Cortex of kidney (tissue), 1 donor: ENCODE measurements at places on chromosomes 1 and 21.

- no peak for DNase-seq
These were observed 70.4 kb downstream of the DDR2 start for GRCh38 chr1:162702628-162703027.

DNA sequence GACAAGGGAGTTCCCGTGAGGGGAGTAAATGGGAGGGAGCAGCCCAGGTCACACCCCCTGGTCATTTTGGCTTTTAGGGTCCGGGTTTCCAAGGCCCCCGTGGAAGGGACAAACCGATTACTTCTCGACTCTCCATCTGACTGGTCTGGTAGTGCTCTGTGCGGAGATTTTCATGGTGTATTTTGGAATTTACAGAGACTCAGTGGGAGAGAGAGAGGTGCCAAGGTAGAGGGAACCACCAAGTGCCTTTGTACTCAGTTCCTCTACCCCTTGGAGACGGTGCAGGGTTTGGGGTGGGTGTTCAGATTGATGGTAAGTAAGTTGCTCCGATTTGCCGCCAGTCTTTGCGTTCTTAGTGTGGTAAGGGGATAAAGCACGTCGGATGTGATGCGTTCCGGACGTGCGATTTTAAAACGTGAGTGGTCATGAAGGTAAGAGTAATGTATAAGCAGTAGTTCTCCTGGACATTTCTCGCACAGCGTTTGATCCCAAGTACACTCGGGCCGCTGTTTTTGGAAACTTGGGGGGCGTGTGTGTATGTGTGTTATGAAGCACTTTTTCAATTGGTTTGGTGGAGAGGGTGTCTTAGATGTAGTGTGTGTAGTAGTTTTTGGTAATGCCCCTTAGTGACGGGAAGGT lies 682 bp downstream of the SUCO start:
- no peak for DNase-seq

DNA sequence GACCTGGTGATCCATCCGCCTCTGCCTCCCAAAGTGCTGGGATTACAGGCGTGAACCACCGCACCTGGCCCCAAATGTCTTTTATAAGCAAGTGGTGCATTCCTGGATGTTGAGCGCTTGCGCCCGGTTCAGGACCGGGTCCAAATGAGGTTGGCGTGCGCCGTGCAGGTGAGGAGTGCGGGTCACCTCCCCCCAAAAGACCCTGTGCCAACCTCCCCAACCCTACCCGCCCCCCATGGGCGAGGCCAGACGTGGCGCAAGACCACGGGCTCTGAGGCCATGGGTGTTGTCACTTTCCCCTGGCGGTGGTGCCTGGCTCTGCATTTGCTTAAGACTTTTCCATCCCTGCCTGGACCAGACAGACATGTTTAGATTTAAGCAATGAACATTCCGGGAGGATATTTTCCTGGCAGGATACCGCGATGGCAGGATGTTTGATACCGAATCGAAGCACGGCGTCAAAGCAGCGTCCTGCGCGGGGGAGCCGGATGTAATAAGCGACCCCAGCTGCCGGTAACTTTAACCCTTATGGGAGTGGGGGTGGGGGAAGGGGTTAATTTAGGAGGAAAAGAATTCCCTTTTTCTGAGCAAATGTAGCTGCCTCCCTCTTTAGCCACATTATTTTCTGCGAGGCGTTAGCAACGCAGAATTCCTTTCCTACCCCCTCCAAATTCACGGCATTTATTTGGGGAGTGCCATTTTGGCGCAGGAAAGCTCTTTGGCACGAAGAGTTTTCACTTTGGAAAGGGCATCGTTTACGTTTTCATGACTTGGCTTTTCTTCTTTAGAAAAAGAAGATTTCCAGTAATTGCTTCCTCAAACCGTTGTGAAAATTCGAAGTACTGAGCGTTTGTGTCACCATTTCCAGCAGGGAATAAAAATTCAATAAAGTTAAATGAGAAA lies 27.8 kb upstream of the RNF187 start:
- no peak for DNase-seq

GRCh38 chr1:8551613-8552489 lies 233.9 kb downstream of the SLC45A1 start:
- DNase-seq, result no peak

- no peak for DNase-seq
These were observed 36.2 kb downstream of the SGIP1 start for GRCh38 chr1:66570196-66570595.

DNA sequence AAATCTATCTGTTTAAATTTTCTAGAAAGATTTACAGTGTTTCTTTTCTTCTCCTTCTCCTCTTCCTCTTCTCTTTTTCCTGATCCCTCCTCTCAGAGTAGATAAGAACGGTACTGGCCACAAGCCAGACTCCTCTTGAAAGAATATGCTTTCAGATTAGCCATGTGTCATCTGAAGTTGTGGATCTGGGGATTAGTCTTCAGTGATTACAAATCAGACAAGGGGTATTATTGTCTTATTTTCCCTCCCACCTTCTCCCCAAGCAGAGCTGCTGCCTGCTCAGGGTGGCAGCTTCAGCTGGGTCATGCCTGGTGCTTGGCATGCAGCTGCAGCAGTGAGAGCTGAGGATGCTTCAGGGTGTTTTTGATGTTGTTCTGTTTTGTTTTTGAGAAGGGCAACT lies 42.7 kb downstream of the SGIP1 start:
- no peak for DNase-seq

GRCh38 chr21:42579456-42580075 lies 65.9 kb downstream of the SLC37A1 start:
- no peak for DNase-seq

- no peak for DNase-seq
These were observed 66.0 kb downstream of the XCL2 start for GRCh38 chr1:168477792-168478191.

DNA sequence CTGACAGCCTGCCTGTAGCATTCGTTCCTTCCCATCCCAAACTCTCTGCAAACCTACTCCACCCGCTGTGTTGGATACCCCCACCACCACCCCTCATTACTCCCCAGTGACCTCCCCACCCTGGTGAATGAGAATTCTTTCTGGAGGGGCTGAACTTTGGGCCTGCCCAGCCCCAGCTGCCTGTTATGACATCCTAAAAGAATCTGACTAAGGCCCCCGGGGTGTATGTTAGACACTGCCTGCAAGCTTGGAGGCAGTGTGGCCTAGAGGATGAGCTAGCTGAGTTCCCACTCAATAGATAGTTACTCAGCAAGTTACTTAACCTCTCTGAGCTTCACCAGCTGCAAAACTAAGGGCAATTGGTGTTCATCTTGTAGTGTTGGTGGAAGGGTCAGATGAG lies 110.2 kb upstream of the FGGY start:
- no peak for DNase-seq

DNA sequence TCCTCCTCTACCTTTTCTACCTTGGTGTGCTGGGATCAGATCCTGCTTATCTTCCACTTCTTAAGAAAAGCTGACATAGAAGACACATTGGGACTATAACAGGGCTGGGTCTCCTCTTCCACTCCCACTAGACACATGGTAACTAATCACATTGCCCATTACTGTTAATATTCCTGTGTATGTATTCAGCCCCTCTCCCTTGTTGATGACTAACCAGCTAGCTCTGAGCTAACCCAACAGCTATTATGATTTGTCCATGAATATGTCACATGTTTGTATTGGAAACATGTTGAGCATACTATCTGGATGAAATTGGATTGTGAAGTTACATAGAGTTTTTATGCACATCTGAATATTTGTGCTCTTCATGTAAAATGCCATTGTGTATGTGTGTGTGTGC lies 52.9 kb downstream of the MPZL1 start:
- DNase-seq, result no peak

DNA sequence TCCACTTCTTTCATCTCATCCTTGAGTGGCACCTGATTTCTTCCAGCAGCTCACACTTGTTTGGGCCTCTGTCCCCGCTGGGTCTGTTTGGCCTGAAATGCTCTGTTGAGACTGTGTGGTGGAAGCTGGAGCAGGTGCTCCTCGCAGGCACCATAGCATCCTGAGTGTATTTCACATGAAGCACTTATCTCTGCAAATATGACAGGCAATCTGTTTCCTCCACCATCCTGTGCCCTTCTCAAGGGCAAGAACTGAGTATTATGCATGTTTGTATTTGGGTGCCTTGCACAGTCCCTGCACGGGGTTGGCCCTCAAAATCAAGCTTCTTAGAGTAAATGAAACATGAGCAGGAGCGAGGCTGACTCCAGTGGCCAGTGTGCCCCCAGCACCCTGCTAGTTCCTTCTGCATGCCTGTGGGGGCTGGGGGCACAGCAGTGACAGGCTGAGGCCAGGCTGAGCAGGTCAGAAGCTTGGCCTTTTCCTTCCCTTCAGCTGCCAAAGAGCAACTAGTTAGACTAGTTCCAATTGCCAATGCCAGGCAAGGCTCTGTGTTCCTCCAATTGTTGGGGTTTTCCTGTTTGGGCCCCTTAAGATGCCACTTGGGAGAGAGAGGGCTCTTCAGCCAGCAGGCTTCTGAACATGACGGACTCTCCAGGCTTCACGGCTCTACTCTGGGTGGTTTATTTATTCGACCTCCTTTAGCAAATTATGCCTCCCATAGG lies 129.6 kb upstream of the ATP1A1 start:
- DNase-seq, result no peak

GRCh38 chr1:15158506-15159165 lies 5.1 kb downstream of the TMEM51 start:
- no peak for DNase-seq

GRCh38 chr1:67689267-67690017 lies 4.4 kb downstream of the GADD45A start:
- DNase-seq, result no peak

GRCh38 chr1:54850737-54851136 lies 36.3 kb downstream of the DHCR24 start:
- no peak for DNase-seq

- no peak for DNase-seq
These were observed 14.7 kb downstream of the TFF2 start for GRCh38 chr21:42336054-42336453.

DNA sequence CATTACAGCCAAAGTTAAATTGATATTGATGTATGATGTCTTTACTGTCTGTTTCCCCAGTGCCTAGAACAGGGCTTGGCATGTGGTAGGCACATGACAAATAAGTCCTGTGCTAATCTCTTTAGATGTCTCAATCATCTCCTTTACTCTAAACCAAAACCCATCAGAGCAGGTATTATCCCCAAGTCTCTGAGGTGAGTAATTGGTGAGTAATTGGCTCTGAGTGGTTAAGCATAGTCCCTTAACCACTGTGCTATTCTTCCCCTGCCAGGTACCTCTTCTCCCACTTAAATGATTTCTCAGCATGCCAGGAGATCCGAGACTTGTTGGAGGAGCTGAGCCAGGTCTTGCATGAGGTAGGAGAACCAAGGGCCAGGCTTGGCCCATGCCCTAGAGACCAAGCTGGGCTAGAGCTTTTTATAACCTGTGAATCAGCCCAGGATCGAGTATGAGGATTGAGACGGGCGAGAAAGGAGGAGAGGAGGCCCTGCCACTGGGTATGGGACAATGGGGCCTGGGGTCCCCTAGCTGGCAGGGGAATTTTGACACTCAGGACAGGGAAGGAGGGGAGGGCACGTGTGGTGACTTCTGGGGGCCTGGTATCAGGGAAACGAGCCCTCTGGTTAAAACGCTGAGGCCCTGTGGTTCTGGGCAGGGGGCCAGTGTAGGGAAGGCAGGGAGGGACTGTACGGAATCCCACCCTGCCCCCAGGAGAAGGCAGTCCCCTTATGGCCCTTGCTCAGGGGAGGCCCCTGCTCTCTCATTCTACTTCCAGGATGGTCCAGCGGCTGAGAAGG lies 4.5 kb downstream of the CNKSR1 start:
- DNase-seq, result no peak

DNA sequence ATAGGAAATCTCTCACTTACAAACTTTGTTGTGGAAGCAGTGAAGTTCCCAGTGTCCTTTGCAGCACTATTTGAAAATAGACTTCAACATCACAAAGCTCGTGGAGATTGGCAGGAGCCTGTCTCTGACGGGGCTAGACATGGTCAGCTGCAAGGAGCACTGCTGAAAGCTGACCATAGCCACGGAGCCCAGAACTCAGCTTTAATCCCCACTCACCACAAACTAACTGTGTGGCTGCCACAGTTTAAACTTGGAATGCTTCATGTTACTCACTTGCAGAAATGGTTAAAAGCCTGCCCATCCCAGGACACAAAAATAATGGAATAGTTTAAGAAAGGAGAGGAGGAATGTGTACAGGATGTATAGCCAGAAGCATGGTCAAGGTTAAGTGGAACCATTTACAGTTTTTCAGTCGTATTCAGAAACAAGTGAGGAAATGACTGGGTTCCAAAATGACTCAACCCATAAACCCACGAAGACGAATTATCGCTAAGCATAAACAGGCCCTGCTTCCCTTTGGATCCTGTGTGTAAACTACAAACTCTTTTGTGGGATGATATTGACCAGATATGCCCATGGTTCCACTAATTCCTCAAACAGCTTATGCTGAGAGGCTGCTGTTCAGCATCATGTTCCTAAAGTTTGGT lies 18.2 kb downstream of the DNALI1 start:
- no peak for DNase-seq

DNA sequence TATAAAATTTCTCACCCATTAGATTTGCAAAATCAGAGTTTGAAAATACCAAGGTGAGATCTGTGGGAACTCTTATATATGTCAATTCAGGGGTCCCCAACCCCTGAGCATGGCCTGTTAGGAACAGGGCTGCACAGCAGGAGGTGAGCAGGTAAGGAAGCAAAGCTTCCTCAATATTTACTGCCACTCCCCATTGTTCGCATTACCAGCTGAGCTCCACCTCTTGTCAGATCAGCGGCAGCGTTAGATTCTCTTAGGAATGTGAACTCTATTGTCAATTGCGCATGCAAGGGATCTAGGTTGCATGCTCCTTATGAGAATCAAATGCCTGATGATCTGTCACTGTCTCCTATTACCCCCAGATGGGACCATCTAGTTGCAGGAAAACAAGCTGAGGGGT lies 376.6 kb downstream of the LMO4 start:
- DNase-seq, result no peak

- no peak for DNase-seq
These were observed 614.0 kb downstream of the USP25 start for GRCh38 chr21:16343776-16344175.

DNA sequence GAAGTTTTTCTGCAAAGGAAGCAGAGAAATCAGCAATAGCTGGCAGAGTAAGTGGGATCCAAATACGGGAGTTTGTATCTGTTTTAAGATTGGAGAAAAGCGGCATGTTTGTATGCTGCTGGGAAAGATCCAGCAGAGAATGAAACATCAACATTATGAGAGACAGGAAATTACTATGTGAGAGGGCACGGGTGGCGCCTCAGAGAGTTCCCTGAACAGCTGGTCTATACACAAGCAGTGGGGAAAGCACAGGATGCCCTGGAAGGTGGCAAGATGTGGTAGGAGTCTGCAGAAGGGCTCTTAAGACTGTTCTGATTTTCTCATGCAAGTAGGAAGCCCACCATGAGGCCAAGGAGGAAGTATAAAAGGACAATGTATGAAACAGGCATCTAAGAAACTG lies 130.4 kb downstream of the RERE start:
- DNase-seq, result no peak

DNA sequence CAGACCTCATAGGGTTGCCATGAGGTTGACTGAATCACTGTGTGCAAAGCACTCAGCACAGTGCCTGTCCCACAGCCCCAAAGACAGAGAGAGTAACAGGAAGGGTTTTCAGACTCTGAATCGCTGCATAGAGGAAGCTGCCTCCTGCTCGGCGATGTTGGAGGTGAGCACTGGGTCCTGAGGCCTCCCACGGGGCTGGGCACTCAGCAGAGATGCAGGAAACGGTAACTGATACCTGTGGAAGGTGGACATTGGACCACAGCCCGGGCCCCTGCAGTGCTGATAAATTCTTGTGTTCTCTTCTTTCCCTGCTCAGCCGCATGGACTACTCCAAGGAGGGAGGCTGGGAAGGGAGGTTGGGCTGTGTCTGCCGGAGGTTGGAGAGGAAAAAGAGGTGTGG lies 389.7 kb downstream of the PTPRU start:
- DNase-seq, result no peak

GRCh38 chr1:214330715-214331114 lies 49.8 kb downstream of the SMYD2 start:
- no peak for DNase-seq

GRCh38 chr1:10941891-10942541 lies 70.4 kb upstream of the TARDBP start:
- no peak for DNase-seq
